Stimulated activated CD8-positive, alpha-beta memory T cell treated with anti-CD3 and anti-CD28 coated beads, Interleukin-7, amount 100 ng/mL, for 1 hour (primary cell): ENCODE measurements at places on chromosomes 16 and 17.

DNA sequence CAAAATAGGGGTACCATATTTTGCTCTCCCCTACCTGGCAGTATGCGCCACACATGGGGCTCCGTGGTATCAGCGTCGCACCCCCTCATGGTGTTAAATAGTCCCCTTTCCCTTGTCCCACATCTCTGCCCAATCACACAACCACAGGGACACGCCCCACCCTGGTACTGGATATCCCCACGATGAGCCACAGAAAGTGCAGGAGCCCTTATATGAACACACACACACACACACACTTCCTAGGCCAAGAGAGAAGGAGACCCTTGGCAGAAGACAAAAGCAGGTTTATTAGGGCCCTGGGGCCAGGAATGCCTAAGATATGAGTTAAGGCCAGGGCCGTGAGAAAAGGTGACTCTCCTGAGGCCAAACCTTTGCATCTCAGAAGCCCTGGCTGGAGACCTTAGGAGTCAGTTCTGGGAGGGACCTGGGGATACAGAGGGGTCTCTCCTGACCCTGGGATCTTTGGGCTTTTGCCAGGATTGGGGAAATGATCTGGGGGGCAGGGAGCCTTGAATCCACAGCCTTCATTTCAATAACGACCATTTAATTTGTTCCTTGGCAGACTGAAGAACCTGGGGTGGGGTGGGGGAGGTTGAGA, 11.6 kb downstream of the COPZ2 start:
- no peak for DNase-seq

DNA sequence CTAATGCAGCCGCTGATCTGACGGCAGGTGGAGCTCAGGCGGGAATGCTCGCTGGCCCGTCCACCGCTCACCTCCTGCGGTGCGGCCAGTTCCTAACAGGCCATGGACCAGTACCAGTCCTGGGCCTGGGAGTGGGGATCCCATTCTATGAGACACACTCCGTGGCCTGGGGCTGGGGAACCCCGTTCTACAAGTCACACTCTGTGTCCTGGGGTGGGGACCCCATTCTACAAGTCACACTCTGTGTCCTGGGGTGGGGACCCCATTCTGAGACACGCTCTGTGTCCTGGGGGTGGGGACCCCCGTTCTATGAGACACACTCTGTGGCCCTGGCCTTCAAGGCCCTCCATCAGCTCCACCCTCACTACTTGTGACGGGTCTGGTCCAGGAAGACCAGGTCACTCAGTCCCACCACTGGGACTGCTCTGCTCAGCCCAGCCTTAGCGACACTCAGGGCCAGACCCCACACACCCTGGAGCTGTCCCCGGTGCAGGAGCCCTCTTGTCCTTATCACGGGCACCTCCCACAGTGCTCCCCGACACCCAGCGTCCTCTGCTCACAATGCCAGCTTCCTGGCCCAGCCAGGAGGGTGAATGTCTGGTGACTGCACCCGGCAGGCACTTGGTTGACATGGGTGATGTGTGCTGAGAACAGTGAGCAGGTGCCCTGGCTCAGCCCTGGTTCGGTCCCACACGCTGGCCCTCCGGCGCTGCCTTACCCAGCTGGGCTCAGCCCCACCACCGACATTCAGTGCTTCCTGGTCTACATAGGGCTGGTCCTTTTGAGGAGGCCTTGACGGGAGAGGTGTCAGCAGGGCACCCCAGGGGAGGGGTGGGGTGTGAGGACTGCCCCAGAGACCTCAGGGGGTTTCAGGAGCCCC, 89.1 kb downstream of the TBC1D16 start:
- DNase-seq = no peak

DNA sequence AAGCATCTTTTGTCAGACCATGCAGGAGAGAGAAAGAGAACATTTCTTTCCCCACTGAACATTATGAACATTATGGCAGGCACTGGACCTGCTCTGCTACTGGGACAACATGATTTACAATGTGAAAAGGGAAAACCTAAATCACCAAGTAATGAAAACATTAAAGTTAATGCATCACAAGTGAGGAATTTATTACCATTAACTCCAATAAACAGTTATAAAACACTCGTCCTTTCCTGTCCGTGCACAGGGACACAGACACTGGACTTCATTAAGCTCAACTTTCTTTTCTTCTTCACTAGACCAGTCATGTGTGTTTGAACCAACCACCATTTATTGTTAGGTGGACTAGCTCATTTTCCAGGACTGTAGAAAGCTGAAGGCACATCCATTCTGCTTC, 95.4 kb downstream of the SNX11 start:
- DNase-seq = no peak

DNA sequence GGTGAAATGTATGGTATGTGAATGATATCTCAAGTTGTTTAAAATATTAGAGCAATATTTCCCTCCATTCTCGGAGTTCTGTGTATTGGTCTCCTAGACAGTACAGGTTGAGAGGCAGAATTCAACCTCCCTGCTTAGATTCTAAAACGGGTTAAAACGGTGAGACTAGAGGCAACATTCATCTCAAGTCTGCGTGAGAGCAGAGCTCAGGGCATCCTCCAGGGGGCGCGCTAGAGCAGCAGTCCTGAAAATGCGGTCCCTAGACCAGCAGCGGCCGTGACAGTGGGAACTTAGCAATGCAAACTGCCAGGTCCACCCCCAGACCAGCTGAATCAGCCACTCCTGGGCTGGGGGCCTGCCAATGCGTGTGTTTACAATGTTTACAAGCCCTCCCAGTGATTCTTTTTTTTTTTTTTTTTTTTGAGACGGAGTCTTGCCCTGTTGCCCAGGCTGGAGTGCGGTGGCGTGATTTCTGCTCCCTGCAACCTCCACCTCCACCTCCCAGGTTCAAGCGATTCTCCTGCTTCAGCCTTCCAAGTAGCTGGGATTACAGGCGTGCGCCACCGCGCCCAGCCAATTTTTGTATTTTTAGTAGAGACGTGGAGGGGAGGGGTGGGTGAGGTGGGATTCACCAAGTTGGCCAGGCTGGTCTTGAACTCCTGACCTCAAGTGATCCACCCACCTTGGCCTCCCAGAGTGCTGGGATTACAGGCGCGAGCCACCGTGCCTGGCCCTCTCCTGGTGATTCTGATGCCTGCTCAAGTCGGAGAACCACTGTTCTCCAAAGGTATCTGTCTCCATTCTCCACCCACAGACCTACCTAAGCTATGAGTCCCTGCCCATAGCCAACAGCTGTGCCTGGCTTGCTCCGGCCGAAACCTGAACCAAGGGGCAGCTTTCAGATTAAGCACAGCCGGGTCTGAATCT, 24.2 kb downstream of the KLHL36 start:
- DNase-seq = peak; percentile 77

DNA sequence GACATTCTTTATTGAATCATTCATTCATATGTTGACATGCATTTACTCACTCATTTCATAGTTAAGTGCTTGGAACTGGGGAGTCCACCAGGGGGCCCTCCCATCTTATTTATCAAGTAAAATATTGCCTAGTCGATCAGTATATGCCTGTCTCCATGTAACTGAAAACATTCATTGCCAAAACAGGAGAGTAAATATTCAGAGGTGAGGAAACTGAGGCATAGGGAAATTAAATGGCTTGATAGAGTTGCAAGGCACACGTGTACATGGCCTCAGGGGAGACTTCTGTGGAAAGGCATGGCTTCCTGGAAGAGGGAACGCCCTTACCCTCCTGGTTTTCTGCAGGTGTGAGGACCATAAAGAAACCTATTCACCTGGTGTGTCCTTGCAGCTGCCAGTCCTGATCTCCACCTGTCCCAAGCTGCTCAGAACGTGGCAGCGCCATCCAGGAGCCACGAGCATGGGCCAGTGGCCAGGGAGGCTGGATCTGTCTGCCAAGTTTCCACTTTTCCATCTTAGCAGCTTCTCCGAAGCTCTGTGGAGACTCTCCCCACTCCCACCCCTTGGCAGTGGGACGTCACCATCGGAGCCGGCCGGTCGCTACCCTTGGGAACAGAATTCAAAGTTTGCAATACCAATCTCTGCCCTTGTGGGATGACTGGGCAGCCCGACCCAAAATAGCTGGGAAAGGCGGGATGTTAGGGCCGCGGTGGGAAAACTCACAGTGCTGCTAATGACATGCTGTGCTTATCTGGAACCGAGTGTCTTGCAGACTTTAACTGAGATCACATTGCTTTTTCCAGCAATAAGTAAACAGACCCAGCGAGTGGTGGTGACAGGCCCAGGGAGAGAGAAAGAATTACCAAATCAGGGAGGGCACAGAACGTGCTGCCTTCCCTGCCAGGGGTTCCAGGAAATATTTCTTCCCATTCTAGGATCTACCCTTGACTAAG, 4.1 kb upstream of the C1QTNF1 start:
- no peak for DNase-seq

DNA sequence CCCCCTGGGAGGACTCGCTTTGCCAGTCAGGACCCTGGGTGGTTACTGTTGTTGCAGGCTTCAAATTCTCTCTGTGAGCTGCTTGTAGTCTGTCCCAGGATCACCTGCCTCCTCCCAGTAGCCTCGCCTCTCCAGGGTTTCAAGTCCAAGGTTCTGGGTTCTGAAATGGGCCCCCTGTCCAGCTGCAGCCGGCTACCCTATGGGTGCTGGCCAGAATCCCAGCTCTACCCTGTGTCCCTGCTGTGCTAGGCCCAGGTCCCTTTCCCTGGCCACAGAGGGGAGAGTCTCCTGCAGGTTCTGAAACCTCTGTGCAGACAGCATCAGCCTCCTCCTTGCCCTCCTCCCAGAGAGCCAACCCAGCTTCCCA, 21.4 kb downstream of the UNC13D start:
- no peak for DNase-seq

- no peak for DNase-seq
Observed at GRCh38 chr17:1894753-1895339, 65.0 kb downstream of the RPA1 start.

DNA sequence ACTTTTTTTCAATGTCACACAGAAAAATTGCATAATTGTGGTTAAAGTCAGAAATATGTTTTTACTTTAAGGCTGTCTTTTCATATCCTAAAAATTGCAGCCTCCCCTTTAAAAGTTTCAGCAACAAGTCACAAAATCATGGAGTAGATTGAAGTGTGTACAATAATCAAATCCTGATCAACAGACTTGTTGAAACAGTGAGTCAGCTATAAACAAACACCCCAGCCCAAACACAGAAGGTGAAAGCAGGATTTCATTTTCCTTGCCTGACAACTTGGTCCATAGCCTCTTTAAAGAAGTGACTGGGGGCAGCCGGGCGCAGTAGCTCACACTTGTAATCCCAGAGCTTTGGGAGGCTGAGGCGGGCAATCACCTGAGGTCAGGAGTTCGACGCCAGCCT, 59.9 kb downstream of the WNT3 start:
- DNase-seq = no peak

- no peak for DNase-seq
Observed at GRCh38 chr16:30186444-30186781, 3.0 kb downstream of the CORO1A start.

DNA sequence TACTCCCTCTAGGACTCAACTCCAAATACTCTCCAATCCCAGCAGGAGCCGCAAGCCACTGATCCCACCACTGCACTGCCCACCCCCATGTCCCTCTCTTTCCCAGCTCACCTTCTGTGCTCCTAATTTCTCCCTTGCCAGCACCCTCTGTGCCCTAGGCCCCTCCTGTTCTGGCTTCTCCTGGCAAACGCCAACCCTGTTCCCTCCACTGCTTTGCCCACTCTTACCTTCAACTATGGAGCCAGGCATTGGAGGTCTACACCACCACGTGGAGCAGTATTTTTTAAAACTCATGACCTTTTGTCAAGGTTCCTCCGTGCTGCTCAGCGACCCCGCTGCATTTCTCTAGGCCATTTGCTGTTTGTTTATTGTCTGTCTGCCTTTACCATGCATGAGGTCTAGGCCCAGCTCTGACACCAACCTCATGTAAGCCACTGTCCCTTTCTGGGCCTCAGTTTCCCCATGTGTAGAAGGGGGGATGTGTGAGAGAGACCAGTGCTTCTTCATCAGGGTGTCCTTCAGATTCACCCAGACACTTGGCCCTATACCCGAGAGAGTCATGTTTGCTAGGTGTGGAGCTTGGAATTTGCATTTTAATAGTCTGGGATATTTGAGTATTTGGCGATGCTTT, 4.6 kb downstream of the CCDC102A start:
- DNase-seq = no peak

DNA sequence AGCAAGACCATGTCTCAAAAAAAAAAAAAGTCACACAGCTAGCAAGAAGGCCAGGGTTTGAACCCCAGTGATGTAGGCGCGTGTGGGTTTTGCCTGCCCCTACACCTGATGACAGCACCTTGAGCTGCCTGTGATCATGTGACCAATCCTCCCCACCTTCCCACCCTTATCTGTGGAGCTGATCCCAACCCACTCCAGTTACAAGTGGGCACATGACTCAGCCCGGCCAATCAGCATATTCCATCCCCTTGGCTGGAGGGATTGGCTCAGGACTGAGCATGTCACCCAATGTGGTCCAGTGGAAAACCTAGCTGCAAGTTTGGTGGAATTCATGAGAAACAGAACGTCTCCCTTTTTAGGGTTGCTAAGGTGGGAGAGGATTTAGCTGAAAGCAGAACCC, 6.6 kb downstream of the TMEM114 start:
- no peak for DNase-seq

GRCh38 chr16:88770461-88771293, 14.3 kb downstream of the PIEZO1 start:
- DNase-seq = no peak

GRCh38 chr17:78589885-78590284, 12.7 kb upstream of the DNAH17 start:
- DNase-seq = no peak

- no peak for DNase-seq
Observed at GRCh38 chr17:80782536-80783427, 208.9 kb upstream of the CHMP6 start.

- DNase-seq = no peak
Observed at GRCh38 chr17:1767358-1767757, 5.5 kb downstream of the SERPINF1 start.
